ENCODE measurements at places on chromosomes 16 and 17.

DNA sequence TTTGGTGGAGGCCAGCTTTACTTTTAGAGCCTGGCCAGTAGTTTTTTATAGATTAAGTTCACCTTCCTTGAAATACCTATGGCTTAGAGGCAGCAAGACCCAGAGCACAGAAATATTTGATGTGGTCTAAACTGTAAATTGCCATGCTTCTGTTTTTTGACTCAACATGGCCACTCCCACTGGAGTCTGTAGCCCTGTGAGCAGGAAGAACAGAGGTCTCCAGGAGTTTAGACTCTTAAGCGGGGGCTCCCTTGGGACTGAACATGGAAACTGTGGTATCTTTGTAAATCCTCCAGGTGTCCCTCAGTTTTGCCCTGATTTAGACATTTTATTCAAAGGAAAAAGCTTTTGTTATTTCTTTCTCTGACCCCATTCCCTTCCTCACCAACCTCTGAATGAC, 145.6 kb downstream of the FTO start:
- DNase-seq = no peak

GRCh38 chr17:50151041-50151936, 812 bp upstream of the PPP1R9B start:
- DNase-seq = peak; percentile 74

GRCh38 chr17:66407864-66408263, 105.5 kb downstream of the PRKCA start:
- DNase-seq = no peak

GRCh38 chr17:27560668-27561067, 70.3 kb upstream of the LGALS9 start:
- no peak for DNase-seq

DNA sequence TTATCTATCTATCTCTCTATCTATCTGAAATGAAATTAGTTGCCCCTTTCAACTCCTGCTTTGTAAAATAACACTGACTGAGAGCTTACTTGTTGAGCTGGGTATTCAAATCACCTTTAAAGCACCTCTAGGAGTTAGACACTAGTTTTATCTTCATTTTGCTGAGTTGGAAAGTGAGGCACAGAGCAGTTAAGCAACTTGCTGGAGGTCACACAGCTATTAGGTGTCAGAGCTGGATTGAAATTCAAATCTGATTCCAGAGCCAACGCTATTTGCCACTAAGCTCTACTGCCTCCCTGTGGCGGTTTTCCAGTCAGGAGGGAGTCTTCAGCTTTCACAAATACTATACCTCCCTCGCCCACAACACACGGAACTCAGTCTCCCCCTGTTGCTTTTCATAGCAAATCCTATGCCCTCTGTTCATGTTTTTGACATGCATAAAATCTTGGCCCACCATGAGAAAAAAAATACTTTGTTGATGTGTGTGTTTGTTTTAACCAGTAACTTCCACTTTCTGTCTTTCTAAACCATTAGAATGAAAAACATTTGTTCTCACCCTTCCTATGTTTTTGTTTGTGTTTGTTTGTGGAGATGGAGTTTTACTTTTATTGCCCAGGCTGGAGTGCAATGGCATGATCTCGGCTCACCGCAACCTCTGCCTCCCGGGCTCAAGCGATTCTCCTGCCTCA, 74.8 kb upstream of the SMURF2 start:
- DNase-seq = peak; percentile 12

- no peak for DNase-seq
These were observed 6.8 kb upstream of the ITGAD start for GRCh38 chr16:31386157-31386984.

- DNase-seq = no peak
These were observed 1.6 kb downstream of the CPPED1 start for GRCh38 chr16:12802048-12802447.

DNA sequence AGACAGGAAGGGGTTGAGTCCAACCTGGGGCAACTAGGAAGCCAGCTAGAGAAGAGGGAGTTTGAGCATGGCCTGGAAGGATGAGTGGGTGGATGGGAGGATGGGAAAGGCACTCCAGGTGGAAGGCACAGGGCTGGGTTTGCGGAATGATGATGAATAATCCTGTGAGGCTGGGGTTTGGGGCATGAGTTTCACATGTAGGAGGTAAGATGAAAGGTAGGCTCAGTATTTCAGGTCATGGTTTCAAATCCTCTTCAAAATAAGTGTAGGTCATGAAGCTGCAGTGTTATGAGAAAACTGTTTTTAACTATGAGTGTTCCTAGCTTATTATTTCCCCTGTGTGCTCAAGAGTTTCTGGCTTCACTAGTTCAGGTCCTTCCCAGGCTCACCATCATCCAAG, 130.3 kb downstream of the SKAP1 start:
- DNase-seq = no peak

DNA sequence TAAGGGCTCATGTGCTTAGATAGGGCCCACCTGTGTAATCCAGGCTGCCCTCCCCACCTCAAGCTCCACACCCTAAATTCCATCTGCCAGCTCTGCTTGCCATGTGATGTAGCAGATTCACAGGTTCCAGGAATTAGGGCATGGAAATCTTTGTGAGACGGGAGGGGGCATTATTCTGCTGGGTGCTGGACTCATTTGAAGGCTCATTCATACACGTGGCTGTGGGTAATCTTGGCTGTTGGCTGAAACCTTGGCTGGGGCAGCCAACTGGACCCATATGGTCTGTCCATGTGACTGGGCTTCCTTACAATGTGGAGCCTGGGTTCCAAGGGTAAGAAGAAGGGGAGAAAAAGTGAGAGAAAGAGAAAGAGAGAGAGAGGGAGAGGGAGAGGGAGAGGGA, 115.1 kb downstream of the CYLD start:
- DNase-seq = no peak
